Stimulated activated CD8-positive, alpha-beta memory T cell treated with anti-CD3 and anti-CD28 coated beads, Interleukin-15, amount 100 ng/mL, for 4 hours (primary cell): ENCODE measurements at places on chromosomes 3 and 15.

- DNase-seq = no peak
Measured at GRCh38 chr15:43196760-43197548, 11.8 kb downstream of the CCNDBP1 start.

DNA sequence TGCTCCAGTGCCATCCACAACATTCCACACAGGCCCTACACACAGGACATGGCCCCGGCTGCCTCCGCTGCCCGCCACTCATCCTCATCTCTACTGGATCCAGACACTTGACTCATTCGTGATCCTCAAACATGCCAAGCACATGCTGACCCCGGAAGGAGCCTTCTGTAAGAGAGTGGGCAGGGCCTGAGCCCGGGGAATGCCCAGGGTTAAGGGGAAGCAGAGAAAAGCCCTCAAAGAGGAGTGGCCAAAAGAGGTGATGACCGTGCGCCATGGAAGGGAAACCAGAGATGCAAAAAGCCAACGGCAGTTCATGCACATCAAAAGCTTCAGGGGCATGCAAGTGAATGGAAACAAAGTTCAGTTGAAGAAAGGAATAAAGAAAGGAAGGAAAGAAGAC lies 46.1 kb downstream of the RFTN1 start:
- DNase-seq = no peak

DNA sequence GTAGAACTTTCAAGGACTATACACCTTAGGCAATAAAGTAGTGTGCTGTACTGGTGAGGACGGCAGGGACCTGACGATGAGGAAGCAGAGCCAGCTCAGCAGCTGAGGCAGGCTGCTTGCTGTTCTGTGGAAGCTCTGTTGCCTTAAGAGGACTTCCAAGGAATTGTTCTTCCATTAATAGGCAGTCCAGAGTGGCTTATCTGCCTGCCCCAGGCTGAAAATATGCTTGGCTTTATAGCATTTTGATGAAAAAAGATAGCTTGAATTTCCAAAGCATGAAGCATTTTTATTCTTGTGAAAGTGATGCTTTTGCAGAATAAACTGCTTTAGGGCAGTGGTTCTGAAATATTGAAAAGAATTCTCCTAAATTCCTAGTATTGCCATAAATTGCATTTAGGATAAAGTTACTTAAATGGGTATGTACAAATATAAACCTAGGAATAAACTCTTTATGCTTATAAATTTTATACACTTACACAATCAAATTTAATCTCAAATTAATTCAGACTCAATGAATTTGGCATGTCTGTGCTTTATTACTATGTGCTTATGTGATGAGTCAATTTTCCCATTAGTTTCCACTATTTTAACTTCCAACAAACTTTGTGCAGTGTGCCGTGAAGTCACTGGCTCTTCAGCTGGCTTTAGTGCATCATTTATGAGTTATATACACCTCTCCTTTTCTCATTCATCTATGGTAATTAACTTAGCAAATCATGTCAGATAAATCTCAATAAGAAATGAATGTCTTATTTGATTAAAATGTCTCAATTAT lies 231.0 kb upstream of the RASGRP1 start:
- no peak for DNase-seq

DNA sequence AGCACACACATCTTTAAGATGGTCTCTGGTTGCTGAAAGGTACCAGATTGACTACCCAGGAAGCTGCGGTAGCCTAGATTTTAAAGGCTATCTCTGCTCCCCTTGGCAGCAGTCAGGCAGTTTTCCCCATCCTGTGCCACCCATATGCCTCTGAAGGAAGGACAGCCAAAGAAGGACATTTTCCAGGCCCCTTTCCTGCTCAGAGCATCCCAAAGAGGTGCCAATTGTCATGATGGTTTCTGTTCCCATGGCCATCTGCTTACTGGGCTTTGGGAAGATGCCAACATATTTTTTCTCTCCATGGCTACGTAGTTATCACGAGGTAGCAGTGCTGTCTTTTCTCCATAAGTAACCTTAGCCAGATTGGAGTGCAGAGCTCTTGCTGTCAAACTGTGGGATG lies 39.7 kb downstream of the UNC13C start:
- no peak for DNase-seq

DNA sequence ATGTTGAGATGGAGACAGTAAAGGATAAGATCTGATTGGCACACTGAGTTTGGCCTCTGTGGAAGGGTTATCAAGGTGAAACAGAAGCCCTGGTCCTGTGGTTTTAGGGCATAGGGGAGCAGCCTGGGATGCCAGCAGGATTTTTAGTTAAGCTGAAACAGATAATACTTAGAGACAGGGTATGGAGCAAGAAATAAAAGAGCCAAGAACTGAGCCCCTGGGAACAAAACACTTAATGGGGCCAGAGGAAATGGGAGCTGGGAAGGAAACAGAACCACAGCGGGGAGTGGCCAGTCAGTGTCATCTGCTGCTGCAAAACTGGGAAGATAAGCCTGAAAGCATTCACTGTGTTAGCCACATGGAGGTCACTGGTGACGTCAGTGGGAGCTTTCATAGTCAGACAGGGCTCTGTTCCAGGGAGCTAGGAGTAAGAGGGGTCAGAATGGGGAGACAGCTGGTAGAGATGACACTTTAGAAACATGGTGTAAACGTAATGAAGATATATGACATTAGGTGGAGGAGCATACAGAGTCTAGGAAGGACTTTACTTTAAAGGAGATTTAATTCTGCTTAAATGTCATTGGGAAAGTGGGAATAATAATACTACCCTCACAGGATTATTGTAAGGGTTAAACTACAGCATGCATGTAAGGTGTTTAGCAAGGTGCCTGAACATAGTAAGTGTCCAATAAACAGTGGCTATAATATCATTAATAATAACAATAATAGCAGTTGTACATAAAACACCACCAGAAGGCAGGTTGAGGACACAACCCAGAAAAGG lies 172.7 kb upstream of the CTNNB1 start:
- DNase-seq = no peak

DNA sequence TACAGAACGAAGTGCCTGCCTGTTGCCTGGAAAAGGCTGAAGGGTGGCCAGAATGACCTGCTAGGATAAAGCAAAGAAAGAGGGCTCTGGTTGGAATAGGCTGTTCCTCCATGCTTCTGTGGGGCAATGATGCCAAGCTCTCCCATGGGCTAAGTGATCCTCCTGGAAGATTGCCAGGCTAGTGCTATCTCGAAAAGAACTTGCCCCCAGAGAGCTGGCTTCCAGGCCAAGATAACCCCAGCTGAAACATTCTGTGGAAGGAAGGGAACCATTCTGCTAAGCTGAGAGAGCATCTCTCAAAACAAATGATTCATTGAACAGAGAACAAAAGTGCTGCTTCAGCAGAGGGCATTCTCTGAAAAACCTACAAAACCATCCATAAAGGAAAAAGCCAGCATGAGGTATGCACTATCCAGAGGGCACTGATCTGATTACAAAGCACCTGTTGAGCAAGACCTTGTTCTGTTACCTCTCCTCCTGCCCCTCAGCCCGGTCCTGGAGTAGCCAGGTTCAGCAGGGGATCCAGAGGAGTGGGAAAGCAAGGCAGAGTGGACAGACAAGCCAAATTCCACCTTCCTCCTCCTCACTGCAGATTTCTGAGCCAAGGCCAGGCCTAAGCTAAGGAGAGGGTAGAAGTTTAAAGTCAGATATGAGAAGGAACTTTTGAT lies 31.9 kb upstream of the SPRED1 start:
- DNase-seq = no peak
